ENCODE measurements at places on chromosomes 13 and 19. TPM values are rescaled to one million over a fixed set of nuclear protein-coding genes. Genes with fewer than 3 reads are reported as not detected.

DNA sequence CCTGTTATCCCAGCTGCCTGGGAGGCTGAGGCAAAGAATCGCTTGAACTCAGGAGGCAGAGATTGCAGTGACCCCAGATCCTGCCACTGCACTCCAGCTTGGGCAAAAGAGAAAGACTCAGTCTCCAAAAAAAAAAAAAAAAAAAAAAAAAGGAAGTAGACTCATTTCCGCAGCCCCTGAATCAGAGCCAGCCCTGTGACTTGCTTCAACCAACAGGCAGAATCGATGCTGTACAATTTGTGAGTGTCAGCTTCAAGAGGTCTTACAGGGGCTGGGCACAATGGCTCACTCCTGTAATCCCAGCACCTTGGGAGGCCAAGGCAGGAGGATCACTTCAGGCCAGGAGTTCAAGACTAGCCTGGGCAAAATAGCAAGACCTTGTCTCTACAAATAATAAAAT lies 12.8 kb downstream of the ANKRD27 start:
- no peak for DNase-seq

DNA sequence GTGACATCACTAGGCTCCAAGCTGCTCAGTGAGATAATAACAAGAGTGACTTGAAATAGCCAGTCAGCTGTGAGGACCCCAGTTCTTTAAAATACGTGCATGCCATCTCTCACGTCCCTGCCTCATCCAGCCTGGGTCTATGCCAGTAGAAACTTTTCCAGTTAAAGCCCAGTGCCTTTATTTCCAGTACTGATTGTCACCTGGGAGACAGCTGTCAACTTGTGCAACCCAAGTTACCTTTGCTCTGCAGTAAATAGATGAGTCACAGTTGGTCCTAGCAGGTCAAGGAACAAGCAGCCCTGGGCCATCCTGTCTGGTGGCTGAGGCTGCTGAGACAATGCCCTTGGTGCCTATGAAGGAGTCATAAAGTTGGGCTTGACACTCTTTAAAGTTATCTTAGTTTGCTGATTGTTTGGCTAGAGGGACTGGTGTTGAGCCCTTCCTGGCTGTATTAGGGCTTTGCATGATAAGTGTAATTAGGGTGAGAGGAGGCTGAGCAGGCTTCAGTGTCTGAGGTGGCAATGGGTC lies 228.7 kb downstream of the LACC1 start:
- no peak for DNase-seq

DNA sequence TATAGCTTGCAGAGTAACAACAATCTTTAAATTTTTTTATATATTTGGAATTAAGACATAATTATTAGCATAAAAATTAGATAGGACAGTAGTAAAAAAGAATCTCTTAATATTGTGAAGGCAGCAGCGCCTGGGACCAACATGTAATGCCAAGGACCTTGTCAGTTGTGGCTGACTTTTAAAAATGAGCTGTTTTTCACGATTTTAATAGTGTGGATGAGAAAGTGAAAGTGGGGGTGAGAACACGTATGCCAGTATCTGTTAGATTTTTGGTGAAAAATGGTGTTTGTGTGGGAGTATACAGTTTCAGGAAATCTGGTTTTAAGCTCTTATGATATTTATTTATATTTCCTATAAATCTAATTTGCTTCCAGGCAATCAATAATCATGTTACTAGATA lies 125.2 kb downstream of the LMO7 start:
- DNase-seq = no peak

DNA sequence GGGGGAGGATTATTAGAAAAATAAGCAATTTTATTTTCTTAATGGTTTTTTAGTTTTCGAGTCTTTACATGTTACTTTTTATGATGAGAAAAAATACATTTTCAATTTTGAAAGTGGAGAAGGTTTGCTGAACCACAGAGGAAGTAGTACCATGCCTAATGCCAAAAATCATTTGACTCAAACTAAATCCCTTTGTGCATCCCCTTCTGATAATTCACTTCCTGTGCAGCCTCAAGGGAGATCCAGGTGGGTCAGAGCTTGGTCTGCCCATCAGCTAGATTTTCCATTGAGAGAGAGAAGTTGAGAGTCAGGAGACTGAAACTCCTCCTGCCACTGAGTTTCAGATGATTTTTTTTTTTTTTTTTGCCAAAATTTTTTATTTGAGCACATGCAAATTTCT lies 571.7 kb downstream of the LIG4 start:
- no peak for DNase-seq

GRCh38 chr13:105202354-105202753 lies 1333.1 kb downstream of the EFNB2 start:
- no peak for DNase-seq

DNA sequence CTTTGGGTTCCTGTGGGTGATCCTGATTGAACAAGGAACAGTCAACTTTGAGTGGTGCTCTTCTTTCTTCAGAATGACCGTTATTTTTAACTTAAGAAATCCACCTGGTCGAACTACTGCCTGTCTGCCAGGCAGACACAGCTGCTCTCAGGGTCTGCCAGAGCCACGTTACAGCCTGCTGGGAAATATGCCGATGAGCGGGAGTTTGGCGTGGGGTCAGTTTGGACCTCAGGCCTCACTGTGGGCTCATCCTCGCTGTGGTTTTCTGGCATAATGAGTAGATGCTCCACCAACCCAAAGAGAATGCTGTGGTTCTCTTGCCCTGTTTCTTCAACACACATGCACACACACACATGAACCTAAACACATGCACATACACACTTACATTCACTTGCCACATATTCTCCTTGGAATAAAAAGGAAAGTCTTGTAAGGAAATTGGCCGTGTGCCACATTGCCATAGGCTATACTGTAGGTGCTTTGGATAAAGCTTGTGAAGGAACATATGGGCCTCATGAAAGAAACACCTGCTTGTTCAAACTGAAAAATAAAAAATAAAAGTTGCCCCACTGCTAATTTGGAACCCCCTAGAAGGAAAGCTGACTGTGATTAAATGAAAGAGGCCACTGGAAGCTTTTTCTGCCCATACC lies 598.7 kb upstream of the KLF12 start:
- DNase-seq = no peak

- DNase-seq = no peak
These were observed 327.0 kb upstream of the SLITRK5 start for GRCh38 chr13:87344176-87344575.

Gene IZUMO1
- not detected for total RNA-seq

Gene F7
- total RNA-seq = not detected

DNA sequence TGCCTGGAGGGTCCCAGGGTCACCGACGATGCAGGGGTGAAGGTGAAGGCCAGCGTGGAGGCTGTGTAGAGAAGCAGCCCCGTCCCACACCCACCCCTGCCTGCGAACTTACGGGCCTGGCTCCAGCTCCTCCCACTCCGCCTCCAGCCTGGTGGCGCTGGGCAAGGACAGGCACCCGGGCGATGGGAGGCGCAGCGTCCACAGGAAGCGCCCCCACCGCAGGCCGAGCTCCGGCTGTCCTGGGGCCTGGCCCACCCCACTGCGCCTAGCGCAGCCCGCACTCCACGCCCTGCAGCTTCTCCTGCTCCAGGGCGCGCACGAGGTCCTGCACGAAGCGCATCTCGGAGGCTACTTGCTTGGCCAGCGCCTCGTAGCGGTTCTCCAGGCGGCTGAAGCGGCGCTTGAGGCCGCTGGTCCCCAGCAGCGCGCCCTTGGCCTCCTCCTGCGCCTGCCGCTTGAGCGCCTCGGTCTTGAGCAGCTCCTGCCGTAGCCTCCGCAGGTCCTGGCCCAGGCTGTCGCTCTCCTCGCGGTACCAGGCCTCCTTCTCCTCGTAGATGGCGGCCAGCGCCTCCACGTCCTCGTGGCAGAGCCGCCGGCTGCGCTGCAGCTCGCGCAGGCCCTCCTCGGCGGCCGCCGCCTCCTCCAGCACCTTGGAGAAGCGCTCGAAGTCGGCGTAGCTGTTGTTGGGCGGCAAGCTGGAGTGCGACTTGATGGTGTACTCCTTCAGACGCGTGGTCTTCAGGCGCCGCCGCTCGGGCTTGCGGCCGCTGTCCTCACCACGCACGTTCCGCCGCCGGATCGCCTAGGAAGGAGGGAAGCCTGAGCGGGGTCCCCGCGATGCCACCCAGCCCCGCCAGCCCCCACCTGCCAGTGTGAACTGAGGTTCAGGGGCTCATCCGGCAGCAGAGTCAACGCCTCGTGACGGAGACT lies 11.8 kb downstream of the DAPK3 start:
- no peak for DNase-seq

- no peak for DNase-seq
These were observed 4.3 kb upstream of the LRFN3 start for GRCh38 chr19:35931874-35932202.

Gene ZNF865
- total RNA-seq = 16.9 TPM

DNA sequence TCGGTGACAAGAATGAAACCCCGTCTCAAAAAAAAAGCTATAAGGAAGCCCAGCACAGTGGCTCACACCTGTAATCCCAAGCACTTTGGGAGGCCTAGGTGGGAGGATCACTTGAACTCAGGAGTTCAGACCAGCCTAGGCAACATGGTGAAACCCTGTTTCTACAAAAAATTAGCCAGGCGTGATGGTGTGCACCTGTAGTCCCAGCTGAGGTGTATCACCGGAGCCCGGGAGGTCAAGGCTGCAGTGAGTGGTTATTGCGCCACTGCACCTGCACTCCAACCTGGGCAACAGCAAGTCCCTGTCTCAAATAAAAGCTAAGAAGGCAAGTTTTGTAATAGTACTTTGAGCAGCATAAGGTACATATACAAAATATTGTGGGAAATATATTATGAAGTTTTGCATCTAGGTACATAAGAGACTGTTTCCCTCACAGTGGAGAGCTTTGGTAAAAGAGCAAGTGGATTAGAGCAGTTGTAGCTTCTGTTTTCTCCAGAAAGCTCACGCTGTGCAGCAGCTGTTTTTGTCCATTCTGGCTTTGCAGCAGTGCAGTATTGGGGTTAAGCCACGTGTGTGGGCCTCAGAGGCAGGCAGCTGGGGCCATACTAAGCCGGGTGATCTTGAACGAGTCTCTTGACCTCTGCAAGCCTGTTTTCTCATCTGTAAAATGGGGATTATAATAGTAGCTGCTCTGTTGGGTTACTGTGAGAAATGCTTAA lies 35.4 kb downstream of the ARHGAP35 start:
- no peak for DNase-seq

- no peak for DNase-seq
These were observed 65.2 kb downstream of the DPRX start for GRCh38 chr19:53696951-53697350.

- no peak for DNase-seq
These were observed 47.7 kb downstream of the STK24 start for GRCh38 chr13:98529171-98529570.

- DNase-seq = no peak
These were observed 8.1 kb downstream of the TIMM29 start for GRCh38 chr19:10936661-10937084.

Gene TMEM272
- total RNA-seq = not detected

Gene SMAD9
- 3.6 TPM for total RNA-seq

Measured in osteocyte (in vitro differentiated cells).